ENCODE measurements at places on chromosomes 11 and 22. TPM values are rescaled to one million over a fixed set of nuclear protein-coding genes. Genes with fewer than 3 reads are reported as not detected.

- DNase-seq, result no peak
These were observed 71.4 kb upstream of the CCND1 start for GRCh38 chr11:69569306-69570200.

GRCh38 chr11:35878741-35879140 lies 65.1 kb upstream of the LDLRAD3 start:
- no peak for DNase-seq

The NCF4 gene
- polyA plus RNA-seq, result not detected

DNA sequence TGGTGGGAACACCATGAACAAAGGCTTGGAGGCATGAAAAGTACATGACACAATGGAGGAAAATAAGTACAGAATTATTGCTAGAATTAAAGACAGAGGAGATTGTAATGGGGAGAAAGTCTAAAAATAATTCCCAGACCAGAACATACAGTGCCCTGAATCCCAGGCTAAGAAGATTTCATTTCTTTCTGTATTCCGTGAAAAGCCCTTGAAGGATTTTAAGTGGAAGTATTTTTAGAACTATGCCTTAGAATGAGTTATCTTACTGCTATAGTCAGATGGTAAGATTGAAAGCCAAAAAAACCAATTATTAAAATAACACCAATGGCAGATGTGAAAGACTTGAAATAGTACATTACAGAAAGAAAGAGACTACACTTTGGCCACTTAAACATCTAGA lies 36.1 kb upstream of the SLC5A12 start:
- no peak for DNase-seq

DNA sequence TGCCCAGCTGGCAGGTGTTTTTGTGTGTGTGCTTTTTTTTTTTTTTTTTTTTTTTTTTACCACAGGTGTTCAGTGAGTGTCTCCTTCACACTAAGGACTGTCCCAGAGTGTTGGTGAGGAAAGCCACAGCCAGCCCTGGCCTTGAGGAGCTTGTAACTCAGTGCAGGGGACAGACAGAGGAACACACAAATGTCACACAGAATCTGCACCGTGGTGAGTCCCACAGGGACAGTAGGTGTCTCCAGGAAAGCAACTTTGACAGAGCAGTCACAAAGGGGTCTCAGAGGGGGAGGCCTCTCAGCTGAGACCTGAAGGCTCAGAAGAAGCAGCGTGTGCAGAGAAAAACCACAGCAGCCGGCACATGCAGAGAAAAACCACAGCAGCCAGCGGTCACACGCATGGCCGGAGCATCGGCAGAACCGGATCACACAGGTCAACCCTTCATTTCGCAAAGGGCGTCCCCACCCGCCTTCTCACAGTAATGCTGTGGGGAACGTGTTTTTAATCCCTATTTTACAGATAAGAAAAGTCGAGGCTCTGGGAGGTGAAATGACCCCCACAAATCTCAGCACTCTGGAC lies 101.7 kb upstream of the PRR5 start:
- DNase-seq, result no peak

The MAPK8IP2 gene
- 0.31 TPM for polyA plus RNA-seq

The CLCF1 gene
- 2.7 TPM for polyA plus RNA-seq

DNA sequence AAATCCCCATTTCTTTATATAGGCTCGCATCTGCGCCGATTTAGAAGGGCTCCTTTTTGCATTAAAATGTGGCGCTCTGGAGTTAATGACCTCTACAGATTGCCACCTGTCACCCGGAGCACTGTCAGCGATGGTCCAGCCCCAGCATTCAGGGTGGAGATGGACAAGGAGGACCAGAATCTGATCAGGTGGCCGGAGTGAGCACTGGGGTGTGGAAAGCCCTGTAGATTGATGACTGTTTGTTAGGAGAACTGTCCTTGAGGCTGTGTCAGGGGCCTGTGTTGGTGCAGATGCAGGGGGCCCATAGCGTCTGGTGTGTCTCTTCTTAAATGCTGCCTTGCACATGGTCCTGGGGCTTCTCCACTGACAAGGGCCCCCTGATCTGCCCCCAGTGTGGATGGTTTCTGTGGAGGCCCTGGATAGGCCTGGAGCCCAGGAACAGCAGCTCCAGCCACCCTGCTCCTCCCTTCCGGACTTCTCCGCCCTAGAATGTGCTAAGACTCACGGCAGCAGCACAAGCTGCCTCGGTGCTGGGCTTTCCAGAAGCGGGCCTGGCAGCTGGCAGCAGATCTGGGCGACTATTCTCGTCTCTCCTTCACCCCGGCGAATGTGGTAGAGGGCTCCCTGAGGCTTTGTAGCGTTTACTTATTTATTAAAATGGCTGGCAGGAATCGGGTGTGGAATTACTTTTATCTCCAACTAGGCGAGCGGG lies 1333.3 kb downstream of the BRD1 start:
- DNase-seq, result no peak

The MS4A15 gene
- not detected for polyA plus RNA-seq

GRCh38 chr22:42621505-42622002 lies 6.9 kb upstream of the POLDIP3 start:
- DNase-seq, result no peak

GRCh38 chr11:45806937-45807791 lies 2.2 kb downstream of the SLC35C1 start:
- no peak for DNase-seq

GRCh38 chr11:94635072-94635471 lies 67.9 kb downstream of the PIWIL4 start:
- DNase-seq, result no peak

DNA sequence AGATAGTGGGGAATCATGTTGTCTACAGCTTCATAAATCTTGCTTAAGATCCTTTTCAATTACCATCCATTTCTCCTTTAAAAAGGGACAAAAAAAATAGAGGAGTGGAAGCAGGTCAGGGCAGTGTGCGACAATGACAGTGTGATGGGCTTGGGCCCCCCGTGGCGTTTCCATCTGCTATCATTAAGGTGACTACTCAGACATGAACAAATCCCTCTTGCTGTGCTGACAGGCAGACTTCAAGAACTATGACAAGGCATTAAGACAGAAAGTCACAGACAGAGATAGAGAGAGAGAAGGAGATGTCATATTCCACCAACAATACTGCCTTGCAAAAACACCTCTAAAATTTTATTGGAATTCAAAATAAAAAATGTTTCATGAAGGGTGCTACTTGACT lies 263.2 kb downstream of the DCDC1 start:
- DNase-seq, result no peak

- DNase-seq, result no peak
These were observed 841 bp upstream of the EIF4G2 start for GRCh38 chr11:10809373-10810160.

The TRIM51 gene
- not detected for polyA plus RNA-seq

Data from keratinocyte (primary cell).